Activated B cell treated with CpG ODN at 0.5 μM for 24 hours (primary cell): ENCODE measurements at places on chromosomes 6 and 20.

GRCh38 chr6:157187182-157188083 lies 135.9 kb downstream of the TMEM242 start:
- no peak for DNase-seq

DNA sequence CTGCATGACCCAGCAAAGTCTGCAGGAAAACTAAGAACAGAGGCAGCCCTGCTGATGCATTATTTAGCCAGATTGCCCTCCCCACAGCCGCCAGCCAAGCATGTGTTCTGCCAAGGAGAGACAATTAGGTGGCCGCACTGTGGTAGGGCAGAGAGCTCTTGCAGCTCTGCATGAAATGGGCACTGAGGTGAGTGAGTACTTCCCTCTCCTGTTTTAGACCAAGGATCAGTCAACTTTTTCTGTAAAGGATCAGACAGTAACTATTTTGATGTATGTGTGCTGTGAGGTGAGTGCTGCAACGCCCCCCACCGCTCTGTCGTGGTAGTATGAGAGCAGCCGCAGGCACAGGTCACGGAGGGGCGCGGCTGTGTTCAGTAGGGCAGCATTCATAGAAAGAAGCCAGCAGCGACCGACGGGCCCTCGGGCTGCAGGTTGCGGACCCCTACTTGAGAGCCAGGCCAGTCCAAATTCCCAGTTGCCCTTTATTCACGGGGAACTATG lies 23.8 kb upstream of the FAM50B start:
- DNase-seq: no peak

DNA sequence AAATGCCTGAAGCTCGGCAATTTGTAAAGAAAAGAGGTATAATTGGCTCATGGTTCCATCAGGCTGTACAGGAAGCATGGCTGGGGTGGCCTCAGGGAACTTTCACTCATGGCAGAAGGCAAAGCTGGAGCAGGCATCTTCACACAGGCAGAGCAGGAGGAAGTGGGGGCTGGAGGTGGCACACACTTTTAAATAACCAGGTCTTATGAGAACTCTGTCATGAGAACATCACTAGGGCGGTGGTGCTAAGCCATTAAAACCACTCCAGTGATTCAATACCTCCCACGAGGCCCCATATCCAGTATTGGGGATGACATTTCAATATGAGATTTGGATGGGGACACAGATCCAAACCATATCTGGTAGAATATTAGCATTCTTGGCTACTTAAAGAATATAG lies 345.2 kb downstream of the ARHGAP18 start:
- DNase-seq: no peak

DNA sequence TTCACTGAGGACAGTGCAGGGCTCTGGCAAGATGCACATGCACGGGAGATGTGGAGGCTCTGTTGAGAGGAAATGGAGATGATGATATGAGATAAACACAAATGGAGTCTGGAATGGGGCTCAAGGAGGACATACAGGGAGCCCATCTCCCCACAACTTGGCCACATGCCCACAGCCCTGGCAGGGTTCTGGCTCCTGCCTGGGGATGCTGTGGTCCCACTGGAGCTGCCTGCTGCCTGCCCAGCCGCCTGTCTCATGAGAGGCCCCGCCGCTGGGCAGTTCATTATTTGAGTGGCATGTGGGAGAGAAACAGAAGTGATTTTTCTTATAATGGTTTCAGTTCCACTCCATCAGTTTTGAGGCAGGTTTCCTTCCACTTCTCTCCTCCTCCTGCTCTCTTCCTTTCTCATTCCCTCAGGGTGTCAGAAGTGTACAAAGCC lies 133.6 kb upstream of the TRAF3IP2 start:
- DNase-seq: no peak

- DNase-seq: peak; percentile 54
Observed at GRCh38 chr20:62617711-62618483, 24.4 kb upstream of the SLCO4A1 start.

DNA sequence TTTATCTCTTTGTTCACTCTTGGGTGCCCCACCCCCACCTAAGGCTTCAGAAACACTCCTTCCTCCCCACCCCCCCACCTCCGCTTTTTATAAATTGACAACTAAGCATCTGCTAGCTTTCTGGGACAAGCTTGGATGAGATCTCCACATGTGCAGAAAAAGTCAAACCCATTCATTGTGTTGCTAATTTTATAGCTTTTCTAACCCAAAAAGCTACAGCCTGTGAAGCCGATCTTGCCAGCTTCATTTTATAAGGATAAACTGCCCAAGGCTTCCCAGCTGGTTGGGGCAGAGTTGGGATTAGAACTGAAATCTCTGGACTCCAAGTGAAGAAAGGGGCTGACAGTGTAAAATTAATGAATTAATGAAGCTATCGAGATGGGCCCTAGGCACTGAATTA lies 24.1 kb downstream of the BPIFB4 start:
- DNase-seq: no peak
